ENCODE measurements at places on chromosomes 7 and 10. TPM values are rescaled to one million over a fixed set of nuclear protein-coding genes. Genes with fewer than 3 reads are reported as not detected.

Gene AGAP5
- total RNA-seq: 8.0 TPM

Gene SMKR1
- total RNA-seq: 6.6 TPM

Gene PTPRZ1
- total RNA-seq: 139 TPM

Gene MARCHF5
- 27.9 TPM for total RNA-seq

Gene CNNM1
- total RNA-seq: 25.5 TPM

Gene CALHM2
- 19.6 TPM for total RNA-seq

Gene MMD2
- 14.5 TPM for total RNA-seq

Gene MASTL
- total RNA-seq: 5.3 TPM

Gene FEZF1
- total RNA-seq: not detected

Gene ZNF804B
- total RNA-seq: 1.9 TPM

All from dorsolateral prefrontal cortex (tissue), 122 donors.